ENCODE measurements at places on chromosomes 12 and 14.

GRCh38 chr12:130463818-130464670, 126.4 kb downstream of the PIWIL1 start:
- no peak for DNase-seq

DNA sequence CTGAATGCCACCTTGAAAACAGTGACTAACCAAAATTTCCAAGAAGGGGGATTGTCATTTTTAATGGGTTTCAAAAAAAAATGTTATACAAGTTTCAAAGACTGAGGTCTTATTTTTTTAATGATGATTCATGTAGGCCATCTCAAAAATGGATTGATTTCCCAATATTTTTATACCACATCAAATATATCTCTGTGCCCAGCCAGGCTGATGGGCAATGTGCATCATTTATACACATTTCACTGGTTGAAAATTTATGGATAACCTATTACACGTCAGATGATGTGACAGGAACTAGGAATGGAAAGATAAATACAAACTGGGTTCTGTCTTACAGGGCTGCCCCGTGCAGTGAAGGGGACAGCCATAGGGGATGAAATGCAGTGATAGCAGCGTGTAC, 112.7 kb upstream of the TMPO start:
- no peak for DNase-seq

DNA sequence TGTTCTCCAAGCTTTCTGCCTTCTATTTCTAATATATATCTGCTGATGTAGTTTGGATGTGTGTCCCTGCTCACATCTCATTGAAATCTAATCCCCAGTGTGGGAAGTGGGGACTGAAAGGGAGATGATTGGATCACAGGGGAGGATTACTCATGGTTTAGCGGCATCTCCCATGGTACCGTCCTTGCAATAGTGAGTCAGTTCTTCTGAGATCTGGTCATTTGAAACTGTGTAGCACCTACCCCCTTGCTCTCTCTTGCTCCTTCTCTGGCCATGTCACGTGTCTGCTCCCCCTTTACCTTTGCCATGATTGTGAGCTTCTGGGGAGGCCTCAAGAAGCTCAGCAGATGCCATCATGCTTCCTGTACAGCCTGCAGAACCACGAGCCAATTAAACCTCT, 26.2 kb upstream of the ALX1 start:
- no peak for DNase-seq

GRCh38 chr12:25194214-25194613, 746 bp downstream of the DNAI7 start:
- DNase-seq: no peak

DNA sequence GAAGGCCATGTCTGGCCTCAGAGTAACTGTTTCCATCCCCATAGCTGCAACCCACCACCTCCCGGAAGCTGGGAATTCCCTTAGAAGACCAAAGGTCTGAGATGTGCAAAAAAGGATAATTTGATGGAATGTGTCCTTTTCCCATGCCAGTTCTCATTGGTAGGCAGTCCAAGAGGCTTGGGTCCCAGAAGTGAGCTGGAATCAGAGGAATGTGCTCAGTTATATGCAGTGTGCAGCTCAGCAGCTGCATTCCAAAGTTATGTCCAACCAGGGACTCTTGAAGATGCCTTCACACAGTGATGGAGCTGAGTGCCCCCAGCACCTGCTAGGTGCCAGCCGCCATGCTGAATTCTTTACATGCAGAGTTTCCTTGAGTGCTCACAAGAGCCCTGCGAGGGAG, 583.9 kb upstream of the TBX3 start:
- DNase-seq: no peak

DNA sequence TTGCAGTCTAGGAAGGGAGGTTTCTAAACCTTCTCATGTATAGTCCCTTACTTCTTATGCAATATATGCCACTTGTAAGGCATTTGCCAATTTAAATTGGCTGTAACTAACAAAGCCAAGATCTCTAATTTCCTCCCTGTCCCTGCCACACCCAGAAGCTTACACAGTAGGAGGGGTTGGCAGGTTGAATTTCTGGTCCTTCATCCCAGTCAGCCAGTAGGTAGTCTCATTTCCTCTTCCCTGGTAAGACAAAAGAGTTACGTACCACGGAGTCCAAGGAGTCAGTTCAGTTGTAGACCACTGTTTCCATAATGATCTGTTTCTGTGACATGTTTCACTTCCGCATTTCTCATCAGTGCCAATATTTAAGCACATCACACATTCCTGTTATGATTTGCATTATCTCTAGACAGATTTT, 47.0 kb upstream of the PLBD1 start:
- DNase-seq: no peak

DNA sequence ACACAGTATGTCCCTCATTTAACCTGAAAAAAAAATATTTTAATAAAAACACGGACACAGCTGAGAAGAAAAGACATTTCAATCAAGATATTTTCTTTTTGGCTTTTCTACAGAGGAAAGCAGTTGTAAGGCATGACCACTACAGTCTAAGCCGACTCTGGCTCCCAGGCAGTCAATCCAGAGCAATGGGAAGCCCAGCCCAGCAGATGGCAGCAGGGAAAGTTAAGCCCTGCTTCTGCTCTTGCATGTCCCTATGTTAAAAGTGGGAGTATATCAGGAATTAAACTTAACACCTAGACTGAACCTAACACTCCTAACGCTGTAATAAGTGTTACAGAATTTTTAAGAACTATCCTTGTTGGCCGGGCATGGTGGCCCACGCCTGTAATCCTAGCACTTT, 19.5 kb upstream of the HAL start:
- DNase-seq: no peak

DNA sequence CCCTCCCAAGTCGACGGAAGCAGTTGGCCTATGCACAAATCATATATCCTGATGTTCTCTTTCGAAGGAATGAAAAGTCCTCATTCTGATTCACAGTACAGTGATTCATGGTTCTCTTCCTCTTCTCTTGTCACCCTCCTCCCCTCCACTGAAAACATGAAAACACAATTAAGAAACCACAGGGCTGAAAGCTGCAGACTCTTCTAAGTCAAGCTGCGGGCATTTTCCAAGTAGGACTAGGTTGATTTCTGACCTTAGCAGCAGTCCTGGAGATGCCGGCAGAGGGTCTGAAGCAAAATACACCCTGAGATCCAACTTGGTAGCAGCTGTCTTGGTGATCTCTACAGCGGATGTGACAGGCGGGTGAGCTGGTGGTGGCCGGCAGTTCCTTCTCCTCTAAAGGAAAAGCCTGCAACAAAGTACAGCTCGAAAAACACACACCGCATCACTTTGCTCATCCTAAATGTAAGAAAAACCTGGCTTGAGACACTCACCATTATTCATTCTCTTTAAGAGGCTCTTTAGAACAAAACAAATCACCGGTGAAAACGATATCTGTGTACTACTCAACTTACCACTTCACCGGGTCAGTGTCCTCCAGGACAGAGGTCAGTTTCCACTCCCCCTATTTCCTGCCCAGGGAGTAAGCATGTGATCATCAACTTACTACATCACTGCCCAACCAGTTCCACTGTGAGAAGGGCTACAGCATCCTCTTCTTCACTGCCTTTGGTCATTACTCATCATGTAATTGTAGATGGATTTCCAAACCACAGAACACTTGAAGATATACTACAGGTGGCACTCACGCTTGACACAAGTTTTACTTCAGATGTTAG, 6.0 kb downstream of the TMCC3 start:
- DNase-seq: no peak

DNA sequence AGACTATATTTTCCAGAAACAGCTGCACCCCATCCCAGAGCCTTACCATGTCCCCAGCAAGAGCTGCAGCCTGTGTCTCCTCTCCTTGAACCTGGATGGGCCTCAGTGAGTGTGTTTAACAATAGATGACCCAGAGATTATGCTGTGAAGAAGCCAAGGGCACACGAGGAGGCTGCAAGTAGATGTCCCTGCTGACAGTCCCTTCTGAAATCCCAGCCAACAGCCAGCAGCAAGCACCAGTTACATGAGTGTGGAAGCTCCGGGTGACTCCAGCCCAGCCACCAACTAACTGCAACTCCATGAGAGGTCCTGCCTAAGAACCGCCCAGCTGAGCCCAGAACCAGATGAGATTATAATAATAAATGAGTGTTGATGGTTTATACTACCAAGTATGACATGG, 191.7 kb downstream of the BCL11B start:
- DNase-seq: no peak

GRCh38 chr12:67816269-67816668, 167.7 kb downstream of the DYRK2 start:
- no peak for DNase-seq

DNA sequence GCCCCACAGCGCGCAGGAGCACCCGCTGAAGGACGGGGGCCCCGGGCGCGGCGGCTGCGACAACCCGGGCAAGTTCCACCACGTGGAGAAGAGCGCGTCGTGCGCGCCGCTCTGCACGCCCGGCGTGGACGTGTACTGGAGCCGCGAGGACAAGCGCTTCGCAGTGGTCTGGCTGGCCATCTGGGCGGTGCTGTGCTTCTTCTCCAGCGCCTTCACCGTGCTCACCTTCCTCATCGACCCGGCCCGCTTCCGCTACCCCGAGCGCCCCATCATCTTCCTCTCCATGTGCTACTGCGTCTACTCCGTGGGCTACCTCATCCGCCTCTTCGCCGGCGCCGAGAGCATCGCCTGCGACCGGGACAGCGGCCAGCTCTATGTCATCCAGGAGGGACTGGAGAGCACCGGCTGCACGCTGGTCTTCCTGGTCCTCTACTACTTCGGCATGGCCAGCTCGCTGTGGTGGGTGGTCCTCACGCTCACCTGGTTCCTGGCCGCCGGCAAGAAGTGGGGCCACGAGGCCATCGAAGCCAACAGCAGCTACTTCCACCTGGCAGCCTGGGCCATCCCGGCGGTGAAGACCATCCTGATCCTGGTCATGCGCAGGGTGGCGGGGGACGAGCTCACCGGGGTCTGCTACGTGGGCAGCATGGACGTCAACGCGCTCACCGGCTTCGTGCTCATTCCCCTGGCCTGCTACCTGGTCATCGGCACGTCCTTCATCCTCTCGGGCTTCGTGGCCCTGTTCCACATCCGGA, 1.4 kb downstream of the FZD10 start:
- DNase-seq: no peak

DNA sequence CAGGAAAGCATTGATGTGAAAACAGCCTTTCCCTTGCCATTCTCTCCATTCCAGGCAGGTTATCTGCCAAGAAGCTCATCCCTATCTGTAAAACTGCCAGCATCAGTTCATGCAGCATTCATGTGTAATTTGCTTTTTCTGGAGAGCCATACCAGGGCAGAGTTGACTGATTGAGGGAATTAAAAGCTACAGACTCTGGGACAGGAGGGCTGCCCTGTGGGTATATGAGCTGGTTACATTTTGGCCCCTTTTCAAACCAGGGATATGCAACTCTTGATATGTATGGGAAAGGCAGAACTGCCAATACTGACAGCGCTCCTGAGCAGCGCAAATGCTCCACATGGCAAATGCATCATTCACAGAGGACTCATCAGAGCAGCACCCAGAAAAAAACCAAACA, 53.7 kb downstream of the SYT1 start:
- DNase-seq: no peak

- DNase-seq: no peak
Measured at GRCh38 chr12:129423041-129423580, 480.7 kb downstream of the TMEM132D start.

DNA sequence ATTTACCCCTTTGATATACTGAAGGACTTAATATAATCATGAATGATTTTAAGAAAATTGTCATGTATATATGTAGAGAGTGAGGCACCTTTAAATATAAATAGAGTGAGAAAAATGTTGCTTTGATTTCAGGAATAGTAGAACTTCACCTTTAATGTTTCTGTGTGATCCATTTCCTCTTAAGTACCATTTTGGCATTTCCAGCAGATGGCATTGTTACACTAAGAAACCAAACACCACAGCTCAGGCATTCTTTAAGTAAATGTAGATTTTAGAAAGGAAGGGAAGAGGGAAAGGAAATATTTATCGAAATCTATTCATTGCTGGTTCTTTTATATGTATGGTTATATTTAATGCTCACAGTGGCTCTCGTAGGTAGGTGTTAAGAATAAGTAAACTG, 556.7 kb upstream of the FBXO33 start:
- DNase-seq: no peak

DNA sequence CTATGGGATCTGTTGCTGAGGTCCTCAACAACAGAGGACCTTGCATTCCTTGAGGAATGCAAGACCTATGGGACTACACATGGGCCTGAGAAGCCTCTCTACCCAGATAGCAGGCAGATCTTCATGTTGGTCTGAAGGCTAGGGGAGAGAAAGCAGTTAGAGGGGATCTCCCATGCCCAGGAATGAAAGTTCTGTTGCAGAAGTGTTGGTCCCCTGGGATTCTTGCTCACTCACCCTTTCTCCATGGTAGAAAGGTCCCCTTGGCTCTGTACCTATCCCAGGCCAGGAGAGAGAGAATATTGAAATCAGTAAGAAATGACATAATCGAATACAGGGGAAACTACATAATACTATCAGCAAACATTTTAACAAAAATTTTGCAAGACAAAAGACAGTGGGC, 16.5 kb upstream of the KLRC1 start:
- DNase-seq: no peak

DNA sequence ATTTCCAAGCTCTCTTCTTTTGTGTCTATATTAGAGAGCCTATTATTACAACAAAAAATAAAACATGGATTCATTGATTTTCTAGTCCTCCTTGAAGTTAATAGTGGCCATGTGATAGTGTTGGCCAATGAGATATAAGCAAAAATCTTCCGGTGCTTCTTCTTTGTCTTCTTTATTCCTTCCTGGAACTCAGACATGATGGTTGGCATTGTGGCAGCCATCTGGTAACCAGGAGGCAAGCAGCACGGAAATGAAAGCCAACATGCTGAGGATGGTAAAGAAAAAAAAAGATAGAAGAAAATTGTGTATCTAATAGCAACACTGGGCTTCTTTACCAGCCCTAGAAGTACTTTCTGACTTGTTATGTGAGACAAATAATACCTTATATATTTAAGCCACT, 50.8 kb upstream of the SEL1L start:
- DNase-seq: no peak

- DNase-seq: no peak
Measured at GRCh38 chr12:119630962-119631550, 36.9 kb upstream of the PRKAB1 start.

GRCh38 chr14:91149462-91149861, 35.6 kb downstream of the DGLUCY start:
- DNase-seq: no peak

DNA sequence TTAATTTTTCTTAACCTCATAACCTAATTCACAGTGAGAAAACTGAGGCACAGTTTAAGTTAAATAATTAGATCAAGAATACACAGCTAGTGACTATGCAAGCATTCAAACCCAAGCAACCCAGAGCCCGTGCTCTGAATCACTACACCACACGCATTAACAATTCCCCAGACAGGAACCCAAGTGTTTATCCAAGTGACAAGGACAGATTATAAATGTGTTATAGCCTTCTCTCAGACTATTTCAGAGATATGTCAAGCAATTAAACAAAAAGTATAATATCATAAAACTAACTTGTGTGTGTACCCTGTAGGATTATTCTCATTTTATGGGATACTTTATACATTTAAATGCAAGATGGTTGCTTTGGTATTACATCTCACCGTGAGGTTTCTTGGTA, 43.8 kb downstream of the MED13L start:
- DNase-seq: no peak

DNA sequence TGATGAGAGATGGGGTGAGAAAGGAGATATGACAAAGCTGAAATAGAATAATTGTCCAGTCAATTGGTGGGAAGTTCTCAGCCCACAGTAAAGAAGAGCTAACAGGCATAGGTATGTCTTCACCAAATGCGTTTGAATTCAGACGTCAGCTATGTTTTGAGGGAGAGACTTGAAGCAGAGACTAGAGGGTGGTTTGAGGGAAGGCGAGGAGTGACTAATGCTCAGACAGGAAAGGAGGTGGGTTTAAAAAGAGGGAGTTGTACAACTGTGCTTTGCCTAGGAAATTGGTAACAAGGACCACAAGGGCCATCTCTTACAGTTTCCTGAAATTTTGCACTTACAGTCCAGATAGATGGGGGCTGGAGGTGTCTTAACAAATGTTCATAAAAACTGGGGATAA, 6.4 kb downstream of the JKAMP start:
- no peak for DNase-seq
